ENCODE measurements at places on chromosomes 4 and X.
A peak's percentile ranks its signal among the peaks of the same experiment; 100 is the strongest.

- DNase-seq, result peak; percentile 36
Measured at GRCh38 chrX:97039363-97040029, 155.8 kb downstream of the RPA4 start.

GRCh38 chr4:120331486-120332370, 265.1 kb upstream of the MAD2L1 start:
- DNase-seq, result no peak

DNA sequence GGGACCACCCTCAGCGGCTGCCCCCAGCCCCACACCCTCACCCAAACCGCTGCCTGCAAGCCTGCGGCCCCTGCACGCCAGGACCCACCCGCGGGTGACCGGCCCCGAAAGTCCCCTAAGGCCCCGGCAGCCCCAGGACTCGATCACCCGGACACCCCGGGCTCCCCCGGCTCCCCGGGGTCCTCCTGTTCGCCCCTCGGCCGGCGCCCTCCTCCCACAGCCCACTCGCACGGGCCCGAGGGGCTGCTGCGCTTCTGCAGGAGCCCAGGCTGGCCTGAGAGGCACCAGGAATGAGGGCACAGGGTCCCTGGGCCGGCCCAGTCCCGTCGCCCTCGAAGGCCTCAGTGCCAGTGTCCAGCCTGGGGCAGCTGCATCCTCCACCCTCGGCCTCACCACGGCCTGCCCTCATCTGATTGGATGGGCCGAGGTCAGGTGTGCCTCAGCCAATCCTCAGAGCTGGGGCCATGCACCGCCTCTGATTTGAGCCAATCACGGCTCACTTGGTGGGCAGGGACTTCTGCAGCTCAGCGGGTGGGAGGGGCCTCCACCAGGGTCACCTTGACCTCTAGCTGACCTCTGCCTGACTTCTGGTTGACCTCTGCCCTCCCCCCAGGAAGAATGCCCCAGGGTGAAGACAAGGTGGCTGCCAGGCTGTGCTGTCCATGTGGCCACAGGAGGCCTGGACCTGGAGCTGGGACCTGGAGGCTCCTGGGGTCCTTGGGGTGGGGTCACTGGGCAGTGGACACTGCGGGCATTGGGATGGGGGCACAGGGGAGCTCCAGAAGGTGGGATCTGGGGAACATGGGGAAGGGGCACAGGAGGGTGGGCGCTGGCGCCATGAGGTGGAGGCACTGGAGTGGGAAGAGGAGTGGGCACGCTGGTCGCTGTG, 97.6 kb upstream of the NKX1-1 start:
- no peak for DNase-seq

DNA sequence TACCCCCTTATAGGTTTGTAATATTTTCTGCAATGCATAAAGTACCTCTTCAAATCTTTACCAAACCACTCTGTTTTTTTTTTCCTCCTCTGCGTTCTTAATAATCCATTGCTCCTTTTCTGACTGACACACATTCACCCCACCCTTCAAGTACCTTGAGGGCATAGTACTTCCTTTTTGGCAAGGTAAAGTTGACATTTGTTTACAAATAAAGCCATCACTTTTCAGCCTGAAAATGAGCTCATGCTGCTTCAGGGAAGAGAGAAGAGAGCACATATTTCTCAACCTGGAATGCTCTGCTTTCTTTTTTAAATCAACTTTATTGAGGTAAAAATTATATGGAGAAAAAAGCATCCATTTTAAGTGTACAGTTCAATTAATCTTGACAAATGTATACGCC, 113.9 kb downstream of the AGTR2 start:
- no peak for DNase-seq

GRCh38 chr4:141339391-141339790, 118.7 kb downstream of the ZNF330 start:
- no peak for DNase-seq

DNA sequence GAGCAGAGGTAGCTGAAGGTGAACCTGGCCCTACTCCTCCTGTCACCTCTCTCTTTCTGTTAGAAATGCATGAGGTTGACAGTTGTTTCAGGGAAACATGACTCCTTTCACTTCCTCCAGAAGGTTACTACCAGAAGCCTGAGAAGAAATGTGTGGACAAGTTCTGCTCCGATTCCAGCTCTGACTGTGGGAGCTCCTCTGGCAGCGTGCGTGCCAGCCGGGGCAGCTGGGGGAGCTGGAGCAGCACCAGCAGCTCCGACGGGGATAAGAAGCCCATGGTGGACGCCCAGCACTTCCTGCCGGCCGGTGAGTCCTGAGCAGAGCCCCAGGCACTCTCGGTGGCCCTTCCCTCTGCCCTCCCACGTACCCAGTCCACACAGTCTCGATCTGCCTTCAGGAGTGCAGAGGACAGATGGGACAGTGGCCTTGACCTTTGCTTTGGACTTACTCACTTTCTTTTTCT, 61.3 kb upstream of the TLR2 start:
- no peak for DNase-seq

DNA sequence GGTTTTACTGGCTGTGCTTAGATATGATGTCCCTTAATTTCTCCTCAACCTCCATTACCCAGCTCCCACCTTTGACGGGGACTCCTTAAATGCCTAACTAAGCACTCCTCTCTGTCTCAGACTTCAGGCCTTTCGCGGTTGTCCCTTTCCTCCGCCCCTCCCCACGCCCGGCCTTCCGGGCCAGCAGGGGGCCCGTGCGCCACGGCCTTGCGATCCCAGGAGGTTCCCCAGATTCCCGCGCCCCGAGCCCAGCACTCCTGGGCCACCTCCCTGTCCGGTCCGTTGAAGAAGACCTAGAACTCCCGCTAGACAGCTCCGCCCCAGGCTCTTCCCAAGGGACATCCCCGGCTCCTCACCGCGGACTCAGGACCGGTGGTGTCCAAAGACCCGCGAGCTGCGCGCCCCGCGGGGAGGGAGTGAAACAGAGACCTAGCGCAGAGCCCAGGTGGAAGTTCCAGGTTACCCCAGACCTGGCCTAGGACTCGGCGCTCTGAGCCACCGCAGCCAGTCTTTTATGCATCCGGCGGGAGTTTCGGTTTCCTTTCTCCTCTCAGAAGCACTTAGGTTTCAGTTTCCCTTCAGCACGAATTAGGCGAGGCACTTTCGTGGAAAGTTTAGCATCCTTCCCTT, at the start of gene DDX60:
TSS of gene DDX60 (minus strand) at position 487 of the 630 bp plus-strand sequence. CDS start 7,493 bp downstream, outside the sequence.
- DNase-seq, result peak; percentile 84

DNA sequence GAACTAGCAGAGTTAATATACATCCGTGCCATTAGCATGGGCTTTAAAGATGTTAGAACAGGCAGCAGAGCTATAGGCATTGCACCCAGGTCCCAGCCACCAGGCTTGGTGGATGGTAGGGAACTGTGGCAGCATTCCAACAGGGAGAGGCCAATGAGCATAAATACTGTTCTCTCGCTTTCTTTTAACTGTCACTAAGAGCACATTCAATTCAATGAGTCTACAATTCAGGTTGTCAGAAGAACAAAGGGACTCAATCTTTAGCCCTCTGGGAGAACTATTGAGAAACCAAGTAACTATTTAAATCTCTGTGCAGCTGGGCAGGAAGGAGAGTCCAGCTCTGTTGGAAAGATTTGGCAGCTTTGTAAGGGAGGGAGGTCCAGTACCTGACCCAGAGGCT, 165.6 kb downstream of the CHIC1 start:
- no peak for DNase-seq

- DNase-seq, result peak; percentile 47
Measured at GRCh38 chr4:168183717-168184571, 91.6 kb downstream of the ANXA10 start.

- DNase-seq, result no peak
Measured at GRCh38 chrX:23981711-23982110, 45.3 kb downstream of the KLHL15 start.

DNA sequence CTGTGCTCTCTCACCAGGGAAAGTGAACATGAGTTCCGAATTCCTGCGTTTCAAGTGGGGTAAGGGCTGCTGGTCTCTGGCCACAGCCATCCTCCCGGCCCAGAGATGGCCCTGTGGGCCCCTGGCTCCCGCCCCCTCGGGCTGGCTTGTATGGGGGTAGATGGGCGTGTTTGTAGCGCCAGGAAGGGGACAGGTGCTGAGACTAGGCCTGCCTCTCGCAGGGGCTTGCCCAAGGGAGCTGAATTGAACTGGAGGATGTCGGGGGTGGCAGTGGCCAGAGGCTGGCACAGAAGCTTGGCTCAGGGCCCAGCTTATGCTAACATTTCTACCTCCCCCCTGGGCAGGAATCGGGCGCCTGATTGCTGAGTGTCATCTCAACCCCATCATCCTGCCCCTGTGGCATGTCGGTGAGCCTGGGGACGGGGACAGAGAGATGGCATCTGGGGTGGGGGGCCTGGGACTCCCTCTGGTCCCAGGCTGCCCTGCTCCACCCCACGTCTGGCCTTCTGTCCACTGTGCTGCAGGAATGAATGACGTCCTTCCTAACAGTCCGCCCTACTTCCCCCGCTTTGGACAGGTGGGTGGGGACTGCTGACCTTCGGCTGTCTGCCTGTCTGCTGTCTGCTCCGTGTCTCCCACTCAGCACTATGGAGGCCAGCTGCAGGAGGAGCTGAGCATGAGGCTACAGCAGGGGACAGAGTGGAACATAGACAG, 8.5 kb downstream of the TAFAZZIN start:
- DNase-seq, result no peak

DNA sequence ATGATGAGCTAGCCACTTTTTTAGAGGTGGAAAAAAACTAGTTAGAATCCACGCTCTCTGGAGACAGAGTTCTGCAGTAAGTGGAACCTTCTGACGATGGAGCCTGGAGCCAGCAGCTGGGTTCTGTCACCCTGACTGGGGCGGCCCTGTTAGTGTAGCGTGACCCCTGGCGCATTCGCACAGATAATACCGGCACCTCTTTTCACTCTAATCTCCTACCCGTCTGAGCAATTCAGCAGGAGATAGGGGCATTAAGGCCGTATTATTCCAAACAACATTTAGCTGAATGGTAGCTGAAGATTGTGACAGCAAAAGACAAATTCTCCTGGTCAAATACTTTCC, 292.6 kb downstream of the FBXO8 start:
- no peak for DNase-seq

DNA sequence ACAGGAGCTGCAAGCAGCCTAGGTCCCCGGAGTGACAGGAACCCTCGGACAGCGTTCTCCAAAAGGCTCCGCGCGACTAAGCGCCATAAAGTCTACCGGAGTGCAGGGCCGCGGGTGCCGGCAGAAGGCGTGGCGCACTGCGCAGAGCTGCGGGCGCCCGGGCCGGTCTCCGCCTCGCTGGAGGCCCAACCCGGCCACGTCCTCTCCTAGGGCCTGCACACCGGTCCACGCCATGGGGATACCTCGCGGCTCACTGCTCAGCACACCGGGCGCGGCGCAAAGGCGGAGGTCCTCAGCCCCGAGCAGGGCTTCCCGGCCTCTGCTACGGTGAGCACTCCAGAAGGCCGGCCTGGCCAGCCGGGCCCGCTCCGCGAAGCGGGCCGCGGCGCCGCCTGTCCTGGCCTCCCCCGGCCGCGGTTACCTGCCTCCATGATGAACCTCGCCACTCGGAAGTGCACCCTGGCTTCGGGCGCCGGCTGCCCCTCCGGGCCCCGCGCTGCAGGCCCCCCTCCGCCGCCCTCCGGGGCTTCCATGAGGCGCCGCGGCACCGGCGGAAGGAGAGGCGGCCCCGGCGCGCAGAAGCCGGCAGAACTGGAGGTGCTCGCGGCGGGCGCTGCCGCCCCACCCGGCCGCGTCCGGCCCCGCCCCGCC, at the start of gene CCNQ:
TSS of gene CCNQ (minus strand) at position 599 of the 651 bp plus-strand sequence. CDS start at position 533, 66 bp downstream.
- peak; percentile 46 for DNase-seq
